ENCODE measurements at places on chromosomes 7 and 10.

GRCh38 chr7:50276483-50276882 is 28.0 kb upstream of the IKZF1 start:
- DNase-seq, result no peak

- no peak for DNase-seq
These were observed 112.6 kb downstream of the PRKAG2 start for GRCh38 chr7:151764056-151764920.

DNA sequence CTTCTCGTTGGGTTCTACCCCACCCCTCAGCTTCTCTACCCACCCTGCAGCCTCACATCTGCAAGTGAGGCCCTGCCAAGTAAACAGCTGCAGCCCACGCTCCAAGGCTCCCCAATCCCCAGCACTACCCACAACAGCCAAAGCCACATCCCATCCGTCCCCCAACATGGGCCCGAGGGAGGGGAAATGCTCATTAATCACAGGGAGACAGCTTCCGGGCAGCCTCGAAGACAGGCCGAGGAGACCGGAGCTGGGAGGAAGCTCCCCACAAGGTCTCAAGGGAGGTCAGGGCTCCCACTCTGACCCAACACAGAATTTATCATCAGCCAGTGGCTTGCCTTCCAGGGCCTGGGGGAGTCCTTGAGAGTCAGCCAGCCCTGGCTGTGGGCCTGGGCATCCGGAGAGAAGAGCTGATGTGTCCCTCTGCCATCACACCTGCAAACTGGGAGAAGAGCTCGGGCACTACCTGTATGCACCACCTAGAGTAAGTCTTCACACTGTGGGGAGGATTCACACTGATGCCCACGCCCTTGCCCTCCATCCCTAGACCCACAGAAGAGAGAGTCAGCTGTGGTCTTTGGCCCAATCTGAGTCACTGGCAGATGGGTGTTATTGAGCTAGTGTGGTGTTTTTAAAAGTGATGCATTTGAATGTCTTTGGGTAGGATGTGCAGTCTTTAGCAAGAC is 115.5 kb upstream of the ZMIZ1 start:
- no peak for DNase-seq

DNA sequence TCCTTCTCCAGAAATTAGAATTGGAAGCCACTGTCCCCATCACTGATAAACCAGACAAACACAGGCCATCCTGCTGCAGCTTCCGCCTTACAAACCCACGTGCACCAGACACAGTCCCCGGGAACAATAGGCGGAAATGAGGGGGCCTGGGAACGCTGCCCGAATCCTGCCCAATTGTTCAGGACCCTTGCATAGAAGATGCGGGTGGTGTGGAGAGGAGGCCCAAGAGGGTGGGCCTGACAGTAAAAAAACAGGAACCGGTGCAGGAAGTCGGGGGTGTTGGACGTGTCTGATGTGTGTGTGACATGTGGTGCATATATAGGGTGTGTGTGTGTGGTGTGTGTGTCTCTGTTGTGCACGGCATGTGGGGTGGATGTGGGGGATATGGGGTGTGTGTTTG is 26.5 kb upstream of the CHST15 start:
- DNase-seq, result no peak

GRCh38 chr10:84660450-84661159 is 332.2 kb downstream of the CCSER2 start:
- DNase-seq, result no peak

- DNase-seq, result no peak
These were observed 29.7 kb upstream of the TAS2R16 start for GRCh38 chr7:123024989-123025758.

GRCh38 chr10:114679552-114679951 is 21.5 kb upstream of the ABLIM1 start:
- DNase-seq, result no peak

DNA sequence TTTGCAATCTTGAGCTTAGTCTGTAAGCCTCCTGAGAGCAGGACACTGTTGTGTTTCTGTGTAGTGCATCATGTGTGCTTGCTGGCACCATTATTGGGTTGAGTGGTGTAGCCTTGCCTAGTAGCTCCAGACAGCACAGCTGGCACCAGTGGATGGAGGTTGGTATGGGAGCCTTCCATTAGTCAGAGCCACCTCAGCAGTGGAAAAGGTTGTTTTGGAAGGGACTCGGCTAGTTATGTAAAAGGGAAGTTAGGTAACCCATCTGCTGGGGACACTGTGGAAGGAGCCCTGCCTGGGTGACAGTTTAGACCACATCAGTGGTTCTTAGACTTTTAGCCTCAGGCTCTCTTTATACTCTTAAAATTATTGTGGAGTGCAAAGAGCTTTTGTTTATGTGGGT is 16.3 kb downstream of the MINDY4 start:
- no peak for DNase-seq

- no peak for DNase-seq
These were observed 73.9 kb upstream of the CABCOCO1 start for GRCh38 chr10:61588770-61589211.

DNA sequence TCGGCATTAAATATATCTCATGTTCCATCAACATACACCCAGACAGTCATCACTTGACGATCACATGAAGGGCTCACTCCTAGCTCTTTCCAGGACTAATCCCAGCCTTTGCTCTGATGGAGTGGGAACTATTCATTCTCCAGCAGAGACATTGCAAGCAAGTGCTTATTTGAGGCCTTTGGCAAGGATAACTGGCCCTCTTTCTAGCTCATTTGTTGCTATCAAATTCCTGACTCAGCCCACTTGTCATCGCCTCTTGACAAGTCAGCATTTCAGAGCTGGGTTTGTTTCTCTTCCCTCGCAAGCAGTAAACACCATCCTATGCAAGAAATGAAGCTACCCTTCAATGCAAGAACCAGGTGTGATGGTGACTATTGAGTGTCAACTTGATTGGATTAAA is 1165.7 kb upstream of the AUTS2 start:
- DNase-seq, result no peak

DNA sequence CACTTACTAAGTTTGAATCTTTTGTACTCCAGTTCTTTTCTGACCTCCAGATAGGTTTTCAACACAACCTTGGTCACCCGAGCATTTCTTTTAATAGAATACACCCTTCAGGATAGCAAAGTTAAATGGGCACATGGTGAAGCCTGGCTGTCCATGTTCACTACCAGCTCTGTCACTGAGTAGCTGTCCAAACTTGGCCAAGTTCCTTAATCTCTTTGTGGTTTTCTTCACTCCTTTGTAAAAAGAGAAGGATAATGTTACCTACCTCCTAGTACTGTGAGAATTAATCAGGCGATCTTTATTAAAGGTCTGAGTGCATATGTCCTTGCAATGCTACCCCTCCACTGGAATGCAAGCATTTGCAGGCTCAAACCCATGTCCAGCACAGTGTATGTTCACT is 128.1 kb upstream of the PTPRZ1 start:
- no peak for DNase-seq

DNA sequence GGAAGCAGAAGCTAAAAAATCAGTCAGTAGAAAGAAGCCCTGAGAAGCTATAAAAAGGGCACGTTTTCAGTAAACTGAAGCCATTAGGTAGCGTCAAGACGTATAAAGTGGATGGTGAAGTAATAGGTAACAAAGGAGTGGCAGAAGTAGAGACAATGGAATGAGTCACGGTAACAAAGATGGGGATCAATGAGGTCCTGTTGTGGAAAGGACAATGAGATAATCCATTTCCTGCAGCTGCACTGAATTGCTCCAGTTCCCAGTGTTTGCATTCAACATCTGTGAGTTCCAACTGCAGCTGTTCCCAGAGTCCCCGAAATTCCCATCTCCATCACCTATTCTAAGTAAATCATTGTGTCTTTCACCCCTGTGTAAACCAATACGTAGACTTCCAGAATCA is 4.8 kb upstream of the HYCC1 start:
- no peak for DNase-seq

DNA sequence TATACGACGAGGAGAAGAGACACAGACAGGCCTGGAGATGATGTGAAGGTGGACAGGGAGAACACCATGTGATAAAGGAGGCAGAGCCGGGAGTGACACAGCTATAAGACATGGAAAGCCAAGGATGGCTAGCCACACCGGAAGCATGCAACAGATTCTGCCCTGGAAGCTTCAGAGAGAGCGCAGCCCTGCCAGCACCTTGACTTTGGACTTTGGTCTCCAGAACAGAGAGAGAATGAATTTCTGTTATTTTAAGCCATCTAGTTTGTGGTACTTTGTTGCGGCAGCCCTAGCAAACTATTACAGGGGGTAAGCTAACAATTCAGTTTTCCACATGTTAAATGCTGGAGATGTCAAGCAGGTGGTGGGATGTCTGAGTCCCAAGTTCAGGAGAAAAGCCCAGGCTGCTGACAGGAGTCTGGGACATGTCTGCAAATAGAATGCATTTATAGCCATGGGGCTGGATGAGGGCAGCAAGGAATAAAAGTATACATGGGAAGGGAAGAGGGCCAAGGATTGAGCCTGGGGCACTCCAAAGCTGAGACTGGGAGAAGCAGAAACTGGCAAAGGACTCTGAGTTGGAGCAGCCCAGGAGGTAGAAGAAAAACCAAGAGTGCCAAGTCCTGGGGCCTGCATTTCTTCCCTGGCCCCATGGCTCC is 65.1 kb downstream of the ATXN7L1 start:
- no peak for DNase-seq
